ENCODE measurements at places on chromosomes 6 and 20.

DNA sequence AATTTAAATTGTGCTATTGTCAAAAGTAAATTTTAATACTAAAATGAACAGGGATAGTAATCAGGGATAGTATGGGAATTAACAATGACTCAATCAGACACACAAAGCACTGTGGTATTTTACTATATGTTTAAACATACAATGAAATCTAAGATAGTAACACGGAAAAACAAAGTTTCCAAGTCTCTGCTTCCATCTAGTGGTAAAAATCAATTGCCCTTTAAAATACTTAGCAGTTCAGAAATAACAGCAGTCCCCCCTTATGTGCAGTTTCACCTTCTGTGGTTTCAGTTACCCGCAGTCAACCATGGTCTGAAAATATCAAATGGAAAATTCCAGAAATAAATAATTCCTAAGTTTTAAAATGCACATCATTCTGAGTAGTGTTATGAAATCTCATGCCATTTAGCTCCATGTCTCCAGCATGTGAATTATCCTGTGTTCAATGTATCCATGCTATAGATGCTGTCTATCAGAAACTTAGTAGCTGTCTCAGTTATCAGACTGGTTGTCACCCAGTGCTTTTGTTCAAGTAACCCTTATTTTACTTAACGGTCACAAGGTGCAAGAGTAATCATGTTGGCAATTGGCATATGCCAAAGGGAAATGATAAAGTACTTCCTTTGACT, 58.5 kb downstream of the AHI1 start:
- no peak overlapping the region for H3K27ac ChIP-seq
- H3K27me3 ChIP-seq, result no peaks in the 10 kb centered on the region
- no peak overlapping the region for H3K4me3 ChIP-seq
- peaks cover 9% of the 10 kb centered on the region for H3K36me3 ChIP-seq
- H3K4me1 ChIP-seq, result no peaks in the 10 kb centered on the region

- no peak overlapping the region for H3K27ac ChIP-seq
- no peaks in the 10 kb centered on the region for H3K4me1 ChIP-seq
- H3K27me3 ChIP-seq, result no peaks in the 10 kb centered on the region
Measured at GRCh38 chr20:34768096-34768495, 57.4 kb downstream of the NCOA6 start.

DNA sequence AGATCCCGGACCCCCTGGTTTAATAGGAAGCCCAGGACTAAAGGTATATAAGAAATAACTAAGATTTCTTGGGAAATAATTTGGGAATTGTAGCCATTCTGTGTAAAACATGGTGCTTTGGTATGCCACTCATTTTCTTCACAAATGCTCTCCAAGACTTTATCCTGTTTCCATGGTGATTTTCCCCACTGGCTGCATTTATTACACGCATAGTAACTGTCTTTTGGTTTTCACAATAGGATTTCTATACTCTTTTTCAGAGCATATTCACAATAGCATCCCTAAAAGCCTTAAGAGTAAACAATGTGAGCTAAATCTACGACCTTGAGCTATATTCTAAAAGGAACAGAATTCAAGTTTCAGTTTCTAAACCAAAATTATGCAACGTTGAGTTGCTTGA, 160.8 kb downstream of the COL9A1 start:
- H3K27ac ChIP-seq, result no peak overlapping the region
- H3K4me1 ChIP-seq, result peaks cover 25% of the 10 kb centered on the region
- no peaks in the 10 kb centered on the region for H3K27me3 ChIP-seq
- H3K4me3 ChIP-seq, result no peak overlapping the region
- no peak for DNase-seq

DNA sequence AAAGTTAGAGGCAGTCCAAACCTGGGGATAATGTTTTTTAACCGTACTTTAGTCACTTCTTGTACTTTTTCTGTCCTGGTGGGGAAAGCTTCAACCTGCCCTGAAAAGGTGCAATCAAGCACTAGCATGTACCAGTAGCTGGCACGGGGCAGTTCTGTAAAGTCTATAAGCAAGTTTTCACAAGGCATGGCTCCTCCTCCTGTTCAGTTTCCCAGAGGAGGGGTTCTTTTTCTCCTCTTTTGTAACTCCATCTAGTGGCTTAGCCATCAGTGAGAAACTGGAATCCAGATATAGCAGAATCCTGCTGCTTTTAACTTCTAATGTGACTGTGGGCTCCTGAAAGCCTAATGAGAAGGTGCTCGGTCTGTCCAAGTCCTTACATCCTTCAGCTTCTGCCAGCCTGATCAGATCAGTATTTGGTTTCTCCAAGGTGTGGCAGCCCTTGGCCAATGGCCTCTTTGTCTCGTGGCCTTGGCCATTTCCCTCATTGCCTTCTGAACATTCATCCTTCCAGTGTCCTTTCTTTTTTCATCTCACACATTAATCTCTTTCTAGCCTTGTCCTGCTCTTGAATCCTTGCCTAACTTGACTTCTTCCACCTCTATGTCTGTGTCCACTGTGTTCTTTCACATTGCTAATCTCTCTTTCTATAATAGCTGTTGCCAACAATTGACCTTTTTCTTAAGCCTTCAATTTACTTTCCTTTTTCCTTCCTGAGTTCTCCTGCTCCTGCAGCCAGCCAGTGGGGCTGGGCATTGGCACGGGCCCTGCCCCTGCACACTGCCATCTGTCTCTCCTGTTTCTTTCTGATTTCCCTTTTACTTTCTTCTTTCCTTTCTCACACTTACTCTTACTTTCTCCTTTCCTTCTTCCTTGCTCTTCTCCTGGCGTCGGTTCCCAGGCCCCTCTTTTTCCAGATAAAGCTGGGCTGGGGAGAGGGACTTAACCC, 222.0 kb upstream of the SYNCRIP start:
- peaks cover 4% of the 10 kb centered on the region for H3K4me1 ChIP-seq
- no peak overlapping the region for H3K27ac ChIP-seq
- H3K4me3 ChIP-seq, result no peak overlapping the region
- H3K36me3 ChIP-seq, result no peaks in the 10 kb centered on the region
- no peaks in the 10 kb centered on the region for H3K27me3 ChIP-seq
- DNase-seq, result no peak

- H3K4me3 ChIP-seq, result no peak overlapping the region
- H3K27me3 ChIP-seq, result no peaks in the 10 kb centered on the region
- no peaks in the 10 kb centered on the region for H3K4me1 ChIP-seq
- H3K27ac ChIP-seq, result no peak overlapping the region
- DNase-seq, result no peak
Measured at GRCh38 chr6:56399672-56400263, 152.4 kb upstream of the COL21A1 start.

GRCh38 chr20:52622081-52622480, 350.1 kb upstream of the TSHZ2 start:
- no peak for DNase-seq
- H3K27ac ChIP-seq, result no peak overlapping the region
- H3K4me1 ChIP-seq, result peaks cover 30% of the 10 kb centered on the region

GRCh38 chr6:15297895-15298590, 52.2 kb downstream of the JARID2 start:
- no peak overlapping the region for H3K4me3 ChIP-seq
- peaks cover 26% of the 10 kb centered on the region for H3K4me1 ChIP-seq
- H3K27ac ChIP-seq, result no peak overlapping the region
- no peaks in the 10 kb centered on the region for H3K27me3 ChIP-seq
- DNase-seq, result no peak

DNA sequence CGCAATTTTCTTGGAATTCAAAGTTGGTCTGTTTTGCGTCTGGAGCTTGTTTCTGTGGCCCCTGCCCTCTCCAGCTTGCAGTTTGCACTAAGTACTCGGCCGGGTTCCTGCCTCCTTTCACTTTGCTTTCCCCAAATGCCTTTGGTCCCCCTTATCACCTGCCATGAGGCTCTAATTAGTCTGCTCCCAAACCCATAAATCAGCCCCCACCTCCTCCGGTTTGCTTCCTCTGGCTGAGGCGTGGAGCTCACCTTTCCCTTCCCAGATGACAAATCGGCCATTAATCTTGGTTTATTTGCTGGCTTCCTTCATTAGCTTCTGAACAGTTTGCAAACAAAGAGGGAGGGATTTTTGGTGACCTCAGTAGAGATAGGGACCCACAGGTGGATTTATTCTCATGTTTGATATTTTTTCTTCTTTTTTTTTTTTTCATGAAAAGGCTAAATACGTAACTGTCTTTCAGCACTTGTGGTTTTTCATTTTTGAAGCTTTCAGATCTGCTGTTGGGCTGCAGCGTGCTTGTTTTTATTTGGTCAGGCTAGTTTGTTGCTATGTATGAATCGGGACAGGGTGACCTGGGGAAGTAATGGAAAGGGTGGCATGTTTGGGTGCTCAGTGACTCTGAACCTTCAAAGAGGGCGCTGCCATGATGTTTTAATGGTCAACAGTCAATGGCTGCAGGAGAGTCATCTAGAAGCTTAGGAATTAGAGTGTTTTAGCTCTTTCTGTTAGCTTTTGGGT, 121.7 kb upstream of the JAG1 start:
- H3K27me3 ChIP-seq, result no peaks in the 10 kb centered on the region
- H3K4me3 ChIP-seq, result no peak overlapping the region
- peaks cover 11% of the 10 kb centered on the region for H3K4me1 ChIP-seq
- H3K36me3 ChIP-seq, result no peaks in the 10 kb centered on the region
- H3K27ac ChIP-seq, result no peak overlapping the region

DNA sequence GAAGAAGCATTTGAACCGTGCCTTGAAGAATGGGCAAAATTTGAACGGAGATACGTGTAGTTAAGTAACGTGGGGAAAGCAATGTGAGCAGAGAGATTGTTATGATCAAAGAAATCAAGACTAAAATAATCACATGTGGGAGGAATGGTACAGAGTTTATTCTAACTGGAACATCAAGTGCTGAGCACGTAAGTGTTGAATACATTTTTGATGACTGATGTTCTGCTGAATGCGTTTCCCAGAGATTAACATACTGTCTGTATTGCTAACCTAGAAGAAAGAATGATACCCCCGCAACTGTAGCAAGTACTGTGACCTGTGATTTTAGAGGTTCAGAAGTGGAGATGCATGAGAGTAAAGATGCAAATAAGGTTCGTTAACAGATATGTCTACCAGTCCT, 146.9 kb upstream of the EPHA7 start:
- no peak overlapping the region for H3K4me3 ChIP-seq
- no peak for DNase-seq
- H3K4me1 ChIP-seq, result peaks cover 9% of the 10 kb centered on the region
- no peak overlapping the region for H3K27ac ChIP-seq
- H3K36me3 ChIP-seq, result no peaks in the 10 kb centered on the region
- no peaks in the 10 kb centered on the region for H3K27me3 ChIP-seq

- H3K27ac ChIP-seq, result no peak overlapping the region
- H3K36me3 ChIP-seq, result no peaks in the 10 kb centered on the region
- H3K27me3 ChIP-seq, result no peaks in the 10 kb centered on the region
- H3K4me1 ChIP-seq, result peaks cover 17% of the 10 kb centered on the region
Measured at GRCh38 chr20:17848249-17849048, 120.1 kb downstream of the SNX5 start.

- no peak overlapping the region for H3K4me3 ChIP-seq
- peak overlapping the region; percentile 57 for H3K27ac ChIP-seq
- DNase-seq, result no peak
- no peaks in the 10 kb centered on the region for H3K36me3 ChIP-seq
- peaks cover 16% of the 10 kb centered on the region for H3K4me1 ChIP-seq
Measured at GRCh38 chr6:35089935-35090505, 51.1 kb downstream of the TCP11 start.

DNA sequence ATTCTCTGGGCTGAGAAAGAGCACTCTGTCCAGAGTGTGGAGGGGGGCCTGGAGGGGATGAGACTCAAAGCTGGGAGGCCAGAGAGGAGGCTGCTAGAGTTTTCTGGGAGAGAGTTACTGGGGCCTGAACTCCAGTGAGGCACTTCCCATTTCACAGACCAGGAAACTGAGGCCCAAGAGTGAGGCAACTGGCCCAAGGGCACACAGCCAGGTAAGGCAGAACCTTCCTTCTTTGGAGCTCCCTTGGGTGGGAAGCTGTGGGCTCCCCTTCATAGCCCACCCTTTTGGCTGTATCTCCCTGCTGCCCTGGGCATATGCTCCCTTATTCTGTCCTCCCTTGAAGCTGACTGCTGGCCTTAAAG, 34.4 kb downstream of the ANGPT4 start:
- no peaks in the 10 kb centered on the region for H3K36me3 ChIP-seq
- H3K4me1 ChIP-seq, result peaks cover 9% of the 10 kb centered on the region
- H3K4me3 ChIP-seq, result no peak overlapping the region
- no peak overlapping the region for H3K27ac ChIP-seq
- peaks cover 71% of the 10 kb centered on the region for H3K27me3 ChIP-seq
- DNase-seq, result no peak

GRCh38 chr6:69623357-69623756, 173.5 kb downstream of the LMBRD1 start:
- DNase-seq, result no peak
- H3K27ac ChIP-seq, result no peak overlapping the region
- no peak overlapping the region for H3K4me3 ChIP-seq
- no peaks in the 10 kb centered on the region for H3K36me3 ChIP-seq
- no peaks in the 10 kb centered on the region for H3K27me3 ChIP-seq
- H3K4me1 ChIP-seq, result no peaks in the 10 kb centered on the region

DNA sequence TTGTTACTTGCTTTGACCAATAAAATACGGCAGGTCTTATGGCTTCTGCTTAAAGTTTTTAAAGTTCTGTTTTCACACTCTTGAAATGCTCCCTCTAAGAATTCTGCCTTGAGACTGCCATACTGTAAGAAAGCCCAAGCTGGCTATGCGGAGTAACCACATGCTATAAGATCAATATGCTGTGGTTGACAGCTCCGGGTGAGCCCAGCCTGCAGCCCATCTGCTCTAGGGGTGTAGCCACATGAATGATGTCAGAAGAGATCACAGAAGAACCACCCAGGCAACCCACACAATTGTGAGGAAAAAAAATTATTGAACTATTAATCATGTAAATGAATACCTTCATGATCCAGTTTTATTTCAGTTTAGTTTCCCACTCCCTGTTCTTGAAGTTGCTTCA, 26.1 kb upstream of the SH3BGRL2 start:
- H3K4me3 ChIP-seq, result no peak overlapping the region
- H3K27ac ChIP-seq, result no peak overlapping the region
- peaks cover 4% of the 10 kb centered on the region for H3K4me1 ChIP-seq

DNA sequence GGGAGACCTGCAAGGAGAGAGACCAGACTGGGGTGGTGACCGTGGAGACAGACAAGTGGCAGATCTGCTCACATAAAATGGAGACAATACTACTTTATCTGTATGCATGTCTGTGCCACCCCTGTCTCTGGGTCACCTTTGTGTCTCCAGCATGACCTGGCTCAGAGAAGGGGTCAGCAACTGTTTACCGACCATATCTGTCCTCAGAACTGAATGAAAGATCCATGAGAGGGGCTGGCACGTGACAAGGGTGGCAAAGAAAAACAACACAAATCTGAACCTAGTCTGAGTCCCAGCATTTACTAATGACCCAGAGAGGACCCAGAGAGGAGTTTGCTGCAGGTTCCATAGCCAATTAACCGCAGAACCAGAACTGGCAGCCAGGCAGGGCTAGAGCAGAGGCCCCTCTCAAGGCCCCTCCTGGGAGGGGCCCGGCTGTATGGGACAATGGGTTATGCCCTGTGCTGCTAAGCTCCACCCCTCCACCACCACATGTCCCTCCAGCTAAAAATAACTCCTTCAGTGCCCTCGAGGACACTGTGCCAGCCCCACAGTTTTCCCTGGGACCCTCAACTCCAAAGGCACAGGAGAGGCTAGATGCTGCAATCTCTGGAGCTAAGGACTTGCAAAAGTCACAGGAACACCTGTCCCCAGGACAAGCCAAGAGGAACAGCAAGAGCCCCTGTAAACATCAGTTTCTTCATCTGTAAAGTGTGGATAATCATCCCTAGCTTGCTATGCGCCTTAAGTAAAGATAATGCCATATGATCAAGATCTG, 2.2 kb downstream of the AHCY start:
- DNase-seq, result no peak
- H3K4me1 ChIP-seq, result peaks cover 13% of the 10 kb centered on the region
- H3K36me3 ChIP-seq, result peaks cover 3% of the 10 kb centered on the region

All from neural crest cell (in vitro differentiated cells).